ENCODE measurements at places on chromosomes 5 and 9.

DNA sequence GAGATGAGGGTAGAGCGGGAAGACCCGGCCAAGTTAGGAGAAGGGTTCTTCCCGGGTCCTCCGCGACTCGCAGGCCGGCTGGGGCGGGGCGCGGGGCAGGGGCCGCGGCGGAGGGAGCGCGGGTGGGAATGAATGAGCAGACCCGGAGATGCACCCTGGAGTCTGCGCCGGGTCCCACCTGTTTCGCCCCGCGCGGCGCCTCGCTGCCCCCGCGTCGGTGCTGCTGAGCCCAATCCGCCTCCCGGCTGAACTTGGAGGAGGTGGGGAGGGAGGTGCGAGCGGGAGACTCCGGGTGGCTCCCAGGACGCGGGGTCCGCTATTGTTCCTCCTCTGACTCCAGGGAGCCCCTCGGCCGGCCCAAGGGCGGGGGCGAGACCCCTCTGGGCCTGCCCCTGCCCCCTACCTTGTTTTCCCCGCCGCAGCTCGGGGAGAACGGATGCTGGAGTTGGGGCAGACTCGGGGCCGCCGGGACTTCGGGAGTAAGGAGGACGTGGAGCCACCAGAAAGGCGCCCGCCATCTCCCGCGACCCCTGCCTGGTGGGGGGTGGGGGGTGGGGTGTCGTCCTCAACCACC is 659 bp downstream of the RAI14 start:
- peak; percentile 19 for DNase-seq

GRCh38 chr5:164053123-164053522 is 547.7 kb downstream of the MAT2B start:
- DNase-seq, result no peak

- no peak for DNase-seq
Observed at GRCh38 chr5:104267320-104268015, 704.9 kb upstream of the NUDT12 start.

DNA sequence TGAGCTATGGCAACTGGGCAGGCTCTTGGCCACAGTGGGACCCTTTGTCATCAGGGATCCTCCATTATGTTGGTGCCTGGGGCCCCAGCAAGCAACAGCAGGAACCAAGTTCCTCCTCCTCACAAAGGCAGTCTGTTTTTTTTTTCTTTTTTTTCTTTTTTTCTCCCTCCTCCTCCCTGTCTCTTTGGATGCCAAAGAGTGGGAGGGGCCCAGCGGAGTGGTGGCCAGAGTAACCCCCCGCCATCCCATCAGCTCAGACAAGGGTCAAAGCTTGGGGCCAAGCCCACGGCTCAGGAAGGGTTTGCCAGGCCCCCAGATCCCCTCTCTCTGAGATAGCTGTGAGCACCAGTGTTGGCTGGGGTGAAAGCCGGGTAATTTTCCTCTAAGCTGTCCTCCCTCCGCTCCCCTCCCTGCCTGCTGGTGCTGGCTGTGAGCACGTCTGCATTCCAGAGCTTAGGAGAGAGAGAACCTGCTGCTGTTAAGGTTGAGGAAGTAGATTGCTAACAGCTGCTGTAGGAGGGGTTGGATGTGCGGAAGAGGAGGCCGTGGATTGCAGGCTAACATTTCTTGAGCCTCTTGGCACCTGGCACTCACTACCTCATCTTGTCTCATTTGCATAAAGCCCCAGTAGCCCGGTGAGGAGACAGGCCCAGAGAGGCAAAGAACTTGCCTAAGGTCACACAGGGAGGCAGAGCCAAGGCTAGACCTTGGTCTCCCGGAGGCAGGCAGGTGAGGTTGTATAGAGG is 21.2 kb downstream of the GSN start:
- DNase-seq, result peak; percentile 80

DNA sequence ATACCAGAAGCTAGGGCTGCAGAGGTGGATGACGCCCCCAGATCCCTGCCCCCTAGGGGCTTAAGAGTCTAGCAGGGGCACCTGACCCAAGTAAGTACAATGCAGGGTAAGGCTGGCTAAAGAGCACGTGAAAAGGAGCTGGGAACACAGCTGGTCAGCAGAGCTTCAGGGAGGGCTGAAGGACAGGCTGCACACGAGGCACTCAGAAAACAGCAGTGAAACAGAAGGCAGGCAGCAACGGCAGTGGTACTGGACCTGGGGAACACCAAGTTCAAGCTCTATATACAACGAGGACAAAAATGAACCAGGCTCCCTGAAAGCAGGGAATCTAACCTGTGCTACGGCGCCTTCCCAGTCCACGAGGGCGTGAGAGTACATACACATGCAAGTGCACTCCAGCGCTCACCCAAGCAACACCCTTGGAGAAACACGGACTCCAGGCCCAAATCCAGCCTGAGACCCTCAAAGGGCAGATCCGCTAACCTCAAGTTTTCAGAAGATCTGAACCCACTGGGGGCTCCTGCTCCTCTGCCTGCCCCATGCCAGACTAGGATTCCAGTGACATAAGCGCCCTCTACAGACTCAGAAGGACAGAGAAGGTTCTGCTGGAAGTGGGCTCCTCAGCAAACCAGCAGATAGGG is 57.4 kb downstream of the PSMB7 start:
- no peak for DNase-seq

- DNase-seq, result no peak
Observed at GRCh38 chr9:15307523-15307841, 466 bp upstream of the TTC39B start.

DNA sequence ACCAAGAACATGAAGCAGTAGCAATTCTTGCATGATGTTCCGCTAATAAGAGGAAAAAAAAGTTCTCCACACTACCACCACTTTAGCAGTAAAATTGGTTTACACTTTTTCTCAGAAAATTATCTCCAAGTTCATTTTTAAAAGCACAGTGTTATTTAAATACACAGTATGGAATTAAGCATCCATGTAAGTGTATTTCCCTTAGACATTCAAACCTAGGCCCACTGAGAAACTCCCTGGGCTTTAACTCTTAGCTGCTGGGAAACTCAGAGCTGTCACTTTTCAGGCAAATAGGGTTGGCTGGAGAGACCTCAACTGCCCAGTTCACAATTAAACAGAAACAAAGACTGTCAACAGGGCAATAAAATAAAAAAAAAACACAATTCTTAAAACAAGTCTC is 2.7 kb downstream of the GNAQ start:
- no peak for DNase-seq

GRCh38 chr5:171397190-171397589 is 9.5 kb downstream of the NPM1 start:
- no peak for DNase-seq

DNA sequence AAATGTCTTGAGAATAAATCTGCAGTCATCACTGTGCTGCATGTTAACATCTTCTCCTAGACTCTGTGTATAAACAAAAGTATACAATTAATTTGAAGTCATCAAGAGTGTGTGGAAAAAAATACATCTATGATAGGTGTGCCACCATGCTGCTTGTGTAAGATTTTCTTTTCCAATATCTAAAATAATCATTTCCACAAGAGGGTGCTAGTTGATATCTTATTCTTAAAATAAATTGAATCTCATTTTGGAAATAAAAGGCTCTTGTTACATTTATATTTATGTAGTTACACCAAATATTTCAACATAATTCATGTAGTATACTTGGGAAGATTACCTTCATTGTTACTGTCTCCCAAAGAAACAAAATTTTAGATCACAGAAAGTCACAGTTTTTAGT is 14.1 kb upstream of the MOCS2 start:
- DNase-seq, result peak; percentile 33

DNA sequence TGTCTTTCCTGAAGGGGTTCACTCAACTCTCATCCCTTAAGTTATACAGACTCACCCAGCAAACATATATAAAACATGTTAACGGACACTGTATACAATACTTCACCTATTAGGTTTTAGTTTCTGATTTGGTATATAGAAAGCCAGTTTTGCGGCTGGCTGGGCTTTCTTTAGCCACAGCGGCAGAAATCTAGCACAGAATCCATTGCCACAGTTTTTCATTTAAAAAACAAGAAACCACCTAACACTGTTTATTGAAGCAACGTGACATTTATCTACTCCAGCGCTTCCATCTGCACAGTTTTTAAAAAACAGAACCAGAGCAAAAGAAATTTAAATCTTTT is 67.3 kb downstream of the SNX30 start:
- no peak for DNase-seq

DNA sequence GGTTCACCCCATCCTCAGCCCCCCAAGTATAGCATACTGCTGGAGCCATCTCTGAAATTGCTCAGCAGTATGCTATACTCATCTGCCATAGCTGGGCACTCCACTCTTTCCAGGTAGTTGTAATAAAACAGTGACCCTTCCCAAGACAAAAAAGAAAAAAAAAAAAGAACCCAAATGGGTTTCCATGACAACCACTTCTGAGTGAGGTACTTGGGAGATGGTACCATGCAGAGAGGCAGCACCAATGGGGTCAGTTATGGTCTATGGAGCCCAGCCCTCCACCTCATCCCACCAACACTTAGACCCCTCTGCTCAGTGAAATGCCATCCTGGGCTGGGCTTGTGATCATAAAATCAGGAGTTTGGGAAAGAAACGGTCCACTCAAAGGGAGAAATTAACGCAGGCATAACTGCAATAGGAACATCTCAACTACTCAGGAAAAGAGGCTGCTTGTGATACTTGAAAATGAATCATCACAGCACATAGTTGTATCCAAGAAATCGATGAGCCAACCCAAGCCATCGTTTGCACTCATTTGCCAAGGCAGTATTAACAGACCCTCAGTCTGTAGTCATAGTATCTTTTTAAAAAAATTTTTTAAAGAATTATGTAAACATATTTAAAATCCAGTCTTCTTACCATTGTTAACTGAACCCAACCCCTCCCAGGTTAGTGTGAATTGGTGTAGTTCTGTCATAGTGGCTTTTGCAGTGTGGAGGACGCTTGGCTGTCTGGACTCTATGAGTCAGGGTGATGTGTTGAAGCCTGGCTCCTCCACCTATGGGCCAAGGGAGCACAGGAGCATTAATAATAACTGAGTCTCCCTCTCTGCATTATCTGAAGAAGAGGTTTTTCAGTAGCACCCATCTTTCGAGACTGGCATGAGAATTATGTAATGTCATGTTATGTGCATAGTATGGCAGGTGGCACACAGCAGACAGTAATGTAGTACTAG is 402.7 kb downstream of the SPOCK1 start:
- DNase-seq, result peak; percentile 28

GRCh38 chr9:86983249-86983619 is 35.9 kb upstream of the GAS1 start:
- DNase-seq, result peak; percentile 76

DNA sequence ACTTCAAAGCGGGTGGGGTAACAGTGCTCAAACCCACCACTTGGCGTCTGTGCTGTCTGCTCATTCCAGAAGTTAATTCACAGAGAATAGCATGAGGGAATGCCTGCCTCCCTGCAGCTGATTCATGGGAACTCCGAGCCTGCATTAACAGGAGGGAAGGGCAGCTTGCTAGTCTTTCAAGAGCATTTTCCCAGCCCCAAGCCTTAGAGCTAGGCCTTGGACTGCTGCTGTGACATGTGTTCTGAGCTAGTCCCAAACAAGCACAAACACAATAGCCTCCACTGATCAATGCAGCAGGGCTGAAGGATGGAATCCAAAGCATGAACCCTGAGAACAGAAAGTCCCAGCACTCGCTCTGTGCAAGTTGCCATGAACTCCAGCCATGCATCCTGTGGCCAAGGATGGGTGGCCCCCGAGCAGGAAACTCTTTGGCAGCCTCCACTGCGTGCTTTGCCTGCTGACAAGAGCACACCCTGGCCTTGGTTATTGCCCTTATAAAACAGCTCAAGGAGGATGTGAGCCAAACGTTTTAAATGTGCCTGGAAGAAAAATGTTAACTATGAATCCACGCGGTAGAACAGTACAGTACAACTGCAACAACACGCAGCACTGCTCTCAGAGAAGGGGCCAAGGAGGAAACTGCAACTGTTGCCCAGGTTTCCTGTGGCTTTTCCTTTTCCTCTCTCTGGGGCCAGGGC is 653.1 kb upstream of the KLF4 start:
- peak; percentile 74 for DNase-seq

GRCh38 chr5:117792476-117792875 is 1195.9 kb downstream of the DTWD2 start:
- peak; percentile 29 for DNase-seq

GRCh38 chr9:36802201-36802920 is 229.7 kb downstream of the MELK start:
- peak; percentile 9 for DNase-seq

GRCh38 chr9:127644146-127644827 is 32.2 kb downstream of the STXBP1 start:
- no peak for DNase-seq

GRCh38 chr5:69526660-69527059 is 33.3 kb upstream of the GTF2H2C start:
- no peak for DNase-seq

- DNase-seq, result no peak
Observed at GRCh38 chr5:55231029-55231918, 2.1 kb downstream of the CCNO start.

DNA sequence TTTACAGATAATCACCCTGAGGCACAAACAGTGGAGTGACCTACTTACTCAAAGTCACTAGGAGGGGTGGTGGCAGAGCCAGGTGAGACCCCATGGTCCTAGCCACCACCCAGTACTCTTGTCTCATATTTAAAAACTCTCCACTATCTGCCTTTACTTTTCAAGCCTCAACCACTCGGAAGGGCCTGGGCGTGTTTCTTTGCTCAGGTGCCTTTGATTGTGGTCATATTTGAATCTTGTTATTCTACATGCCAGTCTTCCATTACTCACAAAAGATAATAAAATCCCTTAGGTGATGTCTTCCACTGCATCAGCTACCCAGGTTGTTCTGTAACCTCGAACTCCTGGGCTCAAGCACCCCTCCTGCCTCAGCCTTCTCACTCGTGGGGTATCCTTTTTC is 20.7 kb upstream of the TRIM36 start:
- DNase-seq, result no peak

DNA sequence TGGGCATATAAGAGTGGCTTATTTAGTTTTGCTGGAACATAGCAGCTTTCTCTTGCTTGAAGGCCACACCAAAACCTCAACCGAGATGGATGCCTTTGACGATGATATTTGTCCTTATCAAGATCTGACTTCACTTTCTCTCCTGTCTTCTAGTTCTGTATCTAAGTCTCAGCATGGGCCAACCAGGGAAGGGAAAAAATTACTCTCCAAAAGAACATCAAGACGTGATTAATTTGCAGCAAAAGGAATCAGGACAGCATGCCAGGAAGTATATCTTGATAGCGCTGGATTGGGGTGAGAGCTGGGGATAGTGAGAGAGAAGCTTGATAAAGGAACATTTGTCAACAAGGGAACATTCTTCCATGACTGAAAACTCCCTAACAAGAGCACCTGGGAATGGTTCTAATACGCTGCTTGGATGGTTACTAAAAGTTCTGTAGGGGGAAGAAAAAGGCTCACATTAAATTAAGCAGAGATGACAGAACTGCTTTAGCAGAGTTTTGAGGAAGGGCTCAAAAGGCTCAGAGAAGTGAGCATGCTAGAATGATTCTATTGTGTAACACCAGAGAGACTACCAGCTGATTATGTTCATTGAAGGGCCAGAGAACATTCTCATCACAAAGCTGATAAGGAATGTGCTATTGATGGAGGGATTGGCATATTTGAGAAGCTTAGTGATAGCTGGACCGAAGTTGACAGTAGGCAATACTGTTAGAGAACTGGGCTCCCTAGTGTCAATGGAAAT is 21.6 kb upstream of the ANXA1 start:
- DNase-seq, result no peak

- DNase-seq, result no peak
Observed at GRCh38 chr5:78783434-78784130, 135.0 kb upstream of the LHFPL2 start.

- DNase-seq, result peak; percentile 77
Observed at GRCh38 chr9:95778957-95779356, 96.5 kb upstream of the ERCC6L2 start.

GRCh38 chr5:31847354-31847753 is 208.4 kb downstream of the PDZD2 start:
- no peak for DNase-seq

All from fibroblast of skin of right quadriceps (primary cell).